ENCODE measurements at places on chromosomes 4 and X.

GRCh38 chr4:34183926-34184325 lies 2060.4 kb downstream of the ARAP2 start:
- DNase-seq = no peak

- no peak for DNase-seq
Measured at GRCh38 chrX:37331546-37331945, 17.6 kb upstream of the PRRG1 start.

GRCh38 chr4:108166441-108167315 lies 2.1 kb downstream of the LEF1 start:
- no peak for DNase-seq

DNA sequence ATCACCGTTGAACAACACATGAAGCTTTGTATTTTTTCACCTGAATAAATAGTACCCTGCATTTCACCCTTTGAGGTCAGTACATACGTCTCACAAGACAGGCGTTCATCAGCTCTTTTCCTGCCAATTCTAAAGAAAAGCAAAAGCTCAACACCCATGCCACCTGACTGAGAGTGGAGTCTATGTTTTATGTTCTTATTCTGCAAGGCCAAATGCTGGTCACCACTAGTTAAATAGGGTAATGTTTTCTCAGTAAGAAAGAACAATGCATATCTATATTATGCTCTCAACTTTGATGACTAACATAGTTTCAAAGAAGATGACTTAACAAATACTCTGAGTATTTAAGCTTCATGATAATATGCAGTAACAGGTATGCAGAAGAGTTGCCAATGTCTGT lies 336.3 kb upstream of the BMP3 start:
- no peak for DNase-seq

All from progenitor cell of endocrine pancreas (in vitro differentiated cells).